ENCODE measurements at places on chromosomes 7 and 10.

GRCh38 chr10:19824381-19825342 lies 8.4 kb downstream of the PLXDC2 start:
- no peak for DNase-seq

- DNase-seq, result no peak
Observed at GRCh38 chr7:128755819-128756476, 16.8 kb downstream of the CALU start.

- no peak for DNase-seq
Observed at GRCh38 chr10:130802301-130802700, 509.2 kb downstream of the TCERG1L start.

- DNase-seq, result no peak
Observed at GRCh38 chr10:111018021-111018420, 58.8 kb upstream of the ADRA2A start.

DNA sequence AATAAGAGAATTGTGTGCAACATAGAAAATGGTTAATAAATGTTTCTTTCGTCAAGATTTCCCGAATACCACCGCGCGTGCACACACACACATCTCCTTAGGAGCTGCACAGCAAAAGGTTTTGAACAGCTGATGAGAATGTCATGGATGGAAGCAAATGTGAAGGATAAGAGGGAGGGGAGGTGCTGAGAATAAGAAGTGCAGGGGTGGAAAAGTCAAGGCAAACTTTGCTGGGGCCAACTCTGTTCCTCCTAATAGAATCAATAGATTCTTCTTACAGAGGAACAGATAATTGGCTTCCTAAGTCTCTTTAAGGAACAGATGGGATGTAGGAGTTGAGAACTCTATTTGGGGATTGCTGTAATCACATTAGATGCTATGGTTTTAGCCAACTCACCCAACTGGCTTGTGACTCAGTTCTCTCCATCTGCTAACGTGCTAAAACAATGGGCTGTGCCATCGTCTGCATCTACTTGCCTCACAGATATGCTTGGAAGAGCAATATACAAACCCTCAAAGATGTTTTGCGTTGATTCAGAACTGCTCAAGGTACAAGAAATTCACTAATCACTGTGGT lies 408.2 kb upstream of the CELF2 start:
- no peak for DNase-seq

DNA sequence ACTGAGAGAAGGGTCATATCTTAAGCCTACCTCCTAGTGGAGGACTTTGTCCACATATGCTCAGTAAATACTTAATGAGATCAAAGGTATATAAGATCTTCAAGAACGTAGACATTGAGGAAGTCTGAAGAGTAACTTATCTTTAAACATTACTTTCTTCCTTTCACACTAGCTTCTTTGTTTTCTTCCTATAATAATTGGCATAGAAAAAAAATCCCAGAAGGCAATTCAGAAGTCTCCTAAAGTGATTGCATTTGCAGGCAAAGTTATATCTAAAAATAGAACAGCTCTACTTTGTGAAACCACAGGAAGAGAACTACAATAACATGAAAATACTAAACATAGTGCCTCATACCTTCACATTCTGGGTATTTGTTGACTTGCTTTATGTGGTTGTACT lies 150.4 kb downstream of the PPP1R3A start:
- no peak for DNase-seq

- DNase-seq, result no peak
Observed at GRCh38 chr10:114811862-114812261, 9.7 kb upstream of the FHIP2A start.

- DNase-seq, result no peak
Observed at GRCh38 chr7:157844141-157844540, 507.3 kb downstream of the DNAJB6 start.

- no peak for DNase-seq
Observed at GRCh38 chr7:150406312-150406566, 27.1 kb downstream of the ZNF775 start.

DNA sequence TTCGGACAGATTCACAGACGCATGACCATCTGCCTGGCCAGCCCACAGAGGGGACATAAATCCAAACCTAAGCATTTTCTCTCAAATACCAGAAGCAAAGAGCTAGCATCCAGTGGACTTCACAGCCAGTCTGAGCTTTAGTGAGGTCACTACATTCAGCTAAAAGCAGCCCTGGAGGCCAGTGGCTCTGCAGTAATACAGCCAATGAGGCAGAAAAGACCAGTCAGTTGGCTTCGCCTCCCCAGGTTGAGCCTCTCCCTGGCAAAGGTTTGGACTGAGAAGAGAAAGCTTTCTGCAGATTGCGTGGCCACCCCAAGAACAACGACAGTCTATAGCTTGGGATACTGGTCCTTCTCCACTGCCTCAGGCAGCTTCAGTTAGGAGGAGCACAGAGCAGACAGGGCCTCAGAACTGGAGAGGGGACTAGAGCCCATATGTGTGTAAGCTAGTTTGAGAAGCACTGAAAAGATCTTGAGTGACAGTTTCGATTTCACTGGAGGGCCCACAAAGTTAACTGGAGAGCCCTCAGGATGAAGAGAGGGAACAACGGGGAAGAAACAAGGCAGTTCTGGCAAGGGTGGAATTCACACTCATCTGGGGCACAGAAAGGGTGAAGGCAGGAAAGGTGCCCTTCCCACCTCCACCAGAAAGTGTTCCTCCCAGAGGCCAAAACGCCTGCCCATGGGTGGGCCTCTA lies 3.8 kb downstream of the WDR91 start:
- DNase-seq, result no peak

DNA sequence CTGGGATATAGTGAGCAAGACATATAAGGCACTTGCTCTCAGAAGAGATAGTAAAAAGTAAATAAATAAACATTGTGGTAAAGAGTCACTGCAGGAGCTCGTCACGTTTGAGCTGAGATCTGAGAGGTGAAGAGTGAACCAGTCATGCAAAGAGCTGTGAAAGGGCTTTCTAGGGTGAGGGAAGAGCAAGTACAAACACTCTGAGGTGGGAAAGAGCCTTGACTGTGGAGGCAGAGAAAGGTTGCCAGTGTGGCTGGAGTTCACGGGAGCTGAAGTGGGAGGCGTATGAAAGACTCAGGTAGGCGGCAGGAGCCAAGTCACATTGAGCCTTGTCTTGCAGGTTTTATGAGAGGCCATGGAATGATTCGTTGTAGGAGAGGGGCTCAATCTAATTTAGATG lies 141.0 kb downstream of the C1GALT1 start:
- no peak for DNase-seq

DNA sequence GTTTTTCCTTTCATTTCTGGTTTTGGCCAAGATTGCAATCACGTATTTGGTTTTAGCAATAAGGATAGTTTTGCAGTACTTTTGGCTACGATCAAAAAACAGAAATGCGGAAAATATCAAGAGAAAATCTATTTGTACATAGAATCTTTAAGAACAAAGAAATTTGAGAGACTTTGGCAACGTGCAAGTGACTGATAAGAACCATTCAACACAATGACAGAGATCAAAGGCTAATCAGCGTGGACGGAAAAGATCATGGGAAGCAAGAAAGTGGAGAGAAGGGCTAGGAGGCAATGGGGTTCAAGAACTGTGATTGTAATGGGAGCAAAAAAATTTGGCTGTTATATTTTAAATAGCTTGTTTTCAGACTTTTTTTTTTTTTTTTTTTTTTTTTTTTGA lies 16.2 kb upstream of the LRRN3 start:
- DNase-seq, result no peak

DNA sequence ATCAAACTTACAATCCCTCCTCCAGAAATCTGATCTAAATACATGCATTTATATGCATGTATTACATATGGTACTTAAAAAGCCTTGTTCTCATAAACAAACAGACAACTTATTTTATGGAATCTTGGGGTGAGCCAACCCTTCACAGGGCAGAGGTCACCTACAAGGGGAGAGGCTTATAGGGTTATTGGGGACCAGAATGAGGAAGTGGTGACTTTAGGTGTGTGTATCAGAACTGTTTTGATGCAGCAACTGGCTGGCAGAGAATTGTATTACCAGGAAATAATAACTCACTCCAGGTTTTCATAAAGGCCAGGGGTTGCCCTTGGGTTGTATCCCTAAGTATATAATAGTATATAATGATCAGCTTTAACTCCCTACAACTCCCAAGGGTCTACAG lies 91.1 kb downstream of the SVIL start:
- DNase-seq, result no peak

GRCh38 chr7:81618396-81619014 lies 151.3 kb downstream of the HGF start:
- peak; percentile 3 for DNase-seq

DNA sequence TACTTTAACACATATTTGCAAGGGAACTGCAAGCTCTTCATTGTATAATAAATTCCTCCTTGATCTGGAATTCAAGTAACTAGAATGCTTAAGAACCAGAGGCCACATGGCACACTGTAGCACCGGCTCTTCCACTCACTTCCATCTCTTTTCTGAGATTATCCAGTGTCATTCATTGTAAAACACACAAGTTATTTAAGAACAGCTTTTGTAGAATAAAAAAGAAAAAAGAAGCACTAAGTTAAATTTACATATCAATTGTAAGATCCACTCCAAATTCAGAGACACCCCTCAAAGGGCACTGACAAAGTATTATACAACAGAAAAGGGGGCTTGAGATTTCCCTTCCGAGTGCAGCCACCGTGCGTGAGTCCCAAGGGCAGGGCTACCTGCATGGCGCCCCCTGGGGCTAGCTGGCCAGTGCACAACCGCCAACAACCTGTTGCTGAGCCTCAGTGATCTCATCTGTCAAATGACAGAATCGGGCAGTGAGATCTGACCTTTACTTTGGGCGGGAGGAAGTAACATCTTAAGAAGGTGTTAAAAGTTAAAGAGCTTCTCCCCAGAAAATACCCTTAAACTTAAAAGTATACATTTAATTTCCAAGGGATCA lies 12.5 kb downstream of the GLI3 start:
- no peak for DNase-seq

- no peak for DNase-seq
Observed at GRCh38 chr10:127523476-127523875, 25.6 kb upstream of the NPS start.

DNA sequence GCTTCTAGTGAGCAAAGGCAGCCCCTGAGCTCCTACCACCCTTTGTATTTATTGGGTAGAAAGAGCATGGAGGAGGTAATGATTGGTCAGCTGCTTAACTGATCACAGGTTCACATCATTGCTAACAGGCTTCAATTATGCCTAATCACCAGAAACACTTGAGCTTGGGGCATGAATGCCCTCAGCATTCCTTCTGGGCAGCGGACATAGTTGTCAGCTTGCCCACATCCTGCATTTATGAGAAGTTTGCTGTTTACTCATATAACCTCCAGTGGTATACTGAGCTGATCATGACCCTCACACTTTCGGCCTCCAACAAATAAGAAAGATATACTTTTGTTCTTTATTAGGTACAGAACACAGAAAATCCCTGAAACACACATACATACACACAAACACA lies 140.3 kb upstream of the ODAD2 start:
- no peak for DNase-seq

DNA sequence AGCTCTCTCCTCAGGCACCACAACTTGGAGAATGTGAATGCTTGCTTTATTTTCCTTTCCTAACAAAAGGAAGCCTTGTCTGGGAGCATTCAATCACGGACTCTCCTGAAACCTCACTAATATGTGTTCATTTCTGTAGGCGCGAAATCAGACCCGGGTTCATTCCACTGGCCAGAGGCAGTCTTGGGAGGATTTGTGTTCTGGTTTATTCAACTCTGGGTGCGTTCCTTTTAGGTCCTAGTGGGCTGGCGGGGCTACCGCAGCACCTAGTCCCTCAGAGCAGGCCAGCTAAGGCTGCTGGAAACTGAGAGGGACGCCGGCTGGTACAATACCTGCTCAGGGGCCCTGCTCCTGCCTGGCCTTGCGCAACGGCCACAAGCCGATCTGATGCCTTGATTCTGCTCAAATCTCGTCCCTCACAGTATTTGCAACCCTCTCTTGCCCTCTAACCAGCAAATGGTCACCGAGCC lies 7.5 kb downstream of the HOXA4 start:
- no peak for DNase-seq

- no peak for DNase-seq
Observed at GRCh38 chr7:42194238-42194637, 42.8 kb downstream of the GLI3 start.

DNA sequence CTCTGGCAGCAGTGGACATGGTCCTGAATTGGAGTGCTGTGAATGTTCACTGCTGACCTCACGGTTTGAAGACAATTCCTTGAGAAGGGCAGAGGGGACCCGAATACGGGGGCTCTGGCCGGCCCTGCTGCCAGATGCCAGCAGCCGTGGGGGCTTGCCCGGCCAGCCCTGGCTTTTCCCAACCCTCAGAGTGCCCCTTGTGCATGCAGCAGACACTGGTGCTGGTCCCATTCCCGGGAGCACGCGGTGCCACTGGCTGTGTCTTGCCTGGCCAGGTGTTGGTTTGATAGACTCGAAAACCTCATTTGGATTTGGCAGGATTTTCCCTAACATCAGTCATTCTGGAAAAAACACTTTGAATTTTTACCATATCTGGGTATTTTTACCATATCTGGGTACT lies 49.1 kb downstream of the LHPP start:
- no peak for DNase-seq

DNA sequence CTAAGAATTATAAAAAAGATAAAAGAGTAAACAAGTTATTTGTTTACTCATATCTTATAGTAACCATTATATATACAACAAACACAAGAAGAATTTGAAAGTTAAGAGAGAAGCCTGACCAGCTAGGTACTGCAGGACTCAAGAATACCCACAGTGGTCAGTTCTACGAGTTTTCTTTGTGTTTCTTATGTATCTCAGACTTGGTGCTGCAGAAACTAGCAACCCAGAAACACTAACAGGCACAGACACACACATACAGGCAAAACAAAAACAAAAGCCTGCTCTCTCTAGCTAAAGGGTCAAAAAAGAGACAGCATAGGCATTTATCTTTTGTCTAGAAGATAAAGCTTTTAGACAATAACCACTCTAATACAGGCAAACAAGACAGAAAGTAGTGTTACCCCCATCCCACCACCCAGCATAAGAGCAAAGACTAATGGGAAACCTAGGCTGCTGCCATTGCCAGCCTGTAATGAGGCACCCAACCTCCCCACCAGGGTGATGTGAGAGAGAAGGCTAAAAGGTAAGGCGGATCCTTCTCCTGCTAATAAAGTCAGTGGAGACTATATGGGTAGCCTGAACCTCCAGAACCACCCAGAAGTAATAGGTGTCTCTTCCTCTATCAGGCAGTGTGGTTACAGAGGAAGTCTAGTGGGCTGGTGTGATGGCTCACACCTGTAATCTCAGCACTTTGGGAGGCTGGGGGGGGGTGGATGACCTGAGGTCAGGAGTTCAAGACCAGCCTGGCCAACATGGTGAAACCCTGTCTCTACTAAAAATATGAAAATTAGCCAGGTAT lies 113.9 kb downstream of the DNAJC1 start:
- no peak for DNase-seq

- DNase-seq, result no peak
Observed at GRCh38 chr7:115066634-115067033, 144.7 kb downstream of the MDFIC start.

DNA sequence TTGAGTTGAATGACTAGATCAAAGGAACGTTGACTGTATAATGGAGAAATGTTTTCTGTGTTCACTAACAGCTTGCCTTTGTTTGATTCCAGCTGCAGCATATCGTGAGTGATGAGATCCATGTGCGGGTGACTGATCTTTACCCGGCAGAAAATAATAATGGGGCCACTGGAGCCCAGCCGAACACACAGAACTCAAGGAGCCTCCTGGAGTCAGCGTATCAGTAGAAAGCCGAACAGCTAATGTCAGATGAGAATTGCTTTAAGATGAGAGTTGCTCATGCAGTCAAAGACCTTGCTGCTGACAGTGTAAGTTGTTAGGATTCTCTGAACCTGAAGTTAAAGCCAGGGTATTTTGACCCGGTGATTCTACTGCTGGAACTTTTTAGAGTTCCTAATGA lies 34.3 kb upstream of the MTPAP start:
- no peak for DNase-seq

- DNase-seq, result no peak
Observed at GRCh38 chr10:61355211-61355610, 98.0 kb downstream of the TMEM26 start.

Measured in HL-60 (cell line).